Stimulated activated CD8-positive, alpha-beta memory T cell treated with anti-CD3 and anti-CD28 coated beads, Interleukin-4, amount 100 ng/mL, for 1 hour (primary cell): ENCODE measurements at places on chromosomes 5 and 9.

GRCh38 chr5:96893342-96893741 is 17.0 kb downstream of the ERAP2 start:
- no peak for DNase-seq

DNA sequence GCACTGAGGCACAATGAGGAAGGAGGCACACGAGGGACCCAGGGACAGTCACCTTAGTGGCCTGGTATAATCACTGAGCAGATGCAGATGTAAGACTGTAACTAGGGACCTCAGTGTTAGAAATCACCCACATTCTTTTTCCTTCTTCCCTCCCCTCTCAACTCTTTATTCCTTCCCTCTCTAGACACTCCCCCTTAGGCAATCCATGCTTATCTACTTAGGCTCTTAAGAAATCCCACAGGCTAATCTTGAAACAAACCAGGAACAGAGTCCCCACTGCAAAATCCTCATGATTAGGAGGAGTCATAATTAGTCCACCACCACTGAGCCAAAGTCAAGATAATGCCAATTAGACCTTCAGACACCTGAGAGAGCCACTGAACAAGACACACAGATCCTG is 84.7 kb downstream of the ELAVL2 start:
- DNase-seq = no peak

GRCh38 chr5:33212900-33213299 is 227.9 kb upstream of the TARS1 start:
- DNase-seq = no peak

- no peak for DNase-seq
Measured at GRCh38 chr5:109868737-109869136, 179.0 kb downstream of the MAN2A1 start.

DNA sequence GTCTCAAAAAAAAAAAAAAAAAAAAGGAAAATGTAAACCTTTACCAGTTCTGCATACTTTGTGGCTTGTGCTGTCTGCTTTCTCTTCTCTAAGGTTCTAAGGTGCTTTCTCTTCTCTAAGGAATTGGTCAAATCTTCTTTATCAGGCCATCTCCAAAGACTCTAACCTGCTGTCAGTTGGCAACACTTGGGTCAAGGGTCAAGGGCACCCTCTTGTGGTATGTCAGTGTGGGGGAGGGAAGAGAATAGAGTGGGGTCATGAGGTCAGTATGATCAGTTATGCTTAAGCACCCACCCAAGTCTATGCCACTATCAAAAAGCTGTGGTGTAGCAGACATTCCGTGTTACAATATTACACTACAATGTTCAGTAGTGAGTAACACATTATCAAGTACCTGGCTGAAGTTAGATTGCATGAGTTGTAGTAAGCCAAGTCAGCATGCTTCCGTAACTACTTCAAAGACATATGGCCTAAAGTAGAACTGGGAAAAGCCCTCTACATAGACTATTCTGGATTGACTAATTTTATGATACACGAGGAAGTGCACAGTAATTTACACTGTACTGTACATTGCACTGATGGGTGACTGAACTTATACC is 25.0 kb upstream of the CCL28 start:
- DNase-seq = no peak

GRCh38 chr5:180112181-180112861 is 40.8 kb upstream of the RNF130 start:
- no peak for DNase-seq

- no peak for DNase-seq
Measured at GRCh38 chr5:141641634-141642267, 5.0 kb downstream of the RELL2 start.

- no peak for DNase-seq
Measured at GRCh38 chr9:112819635-112820496, 69.3 kb downstream of the SNX30 start.
